ENCODE measurements at places on chromosomes 1 and 21.

DNA sequence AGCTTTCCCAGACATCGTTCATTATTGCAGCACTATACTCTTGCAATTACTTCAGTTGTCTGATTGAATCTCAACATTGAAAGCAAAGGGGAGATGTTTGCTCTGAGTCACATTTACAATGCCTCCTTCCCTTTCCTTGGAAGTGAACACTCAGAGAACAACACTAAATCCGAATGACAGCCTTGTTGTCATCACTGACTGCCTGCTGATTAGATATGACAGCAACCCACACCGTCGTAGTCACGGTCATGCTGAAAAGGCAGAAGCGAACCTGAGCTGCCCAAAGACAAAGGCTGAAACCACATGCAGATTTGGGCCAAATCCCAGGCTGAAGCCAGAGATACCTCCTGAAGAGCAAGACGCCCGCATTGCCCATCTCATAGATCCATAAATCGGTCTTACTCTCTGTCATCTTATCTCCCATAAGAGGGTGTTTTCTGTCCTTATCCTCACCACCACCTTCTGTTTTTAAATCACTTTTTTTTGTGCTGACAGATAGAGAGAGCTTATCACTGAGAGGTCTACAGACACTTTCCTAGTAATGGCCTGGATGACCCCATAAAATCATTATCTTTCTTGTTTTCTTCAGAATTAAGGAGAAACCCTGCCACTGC lies 47.5 kb downstream of the TMCO4 start:
- no peak for DNase-seq

GRCh38 chr21:43866659-43867331 lies 1.8 kb downstream of the AGPAT3 start:
- no peak for DNase-seq

DNA sequence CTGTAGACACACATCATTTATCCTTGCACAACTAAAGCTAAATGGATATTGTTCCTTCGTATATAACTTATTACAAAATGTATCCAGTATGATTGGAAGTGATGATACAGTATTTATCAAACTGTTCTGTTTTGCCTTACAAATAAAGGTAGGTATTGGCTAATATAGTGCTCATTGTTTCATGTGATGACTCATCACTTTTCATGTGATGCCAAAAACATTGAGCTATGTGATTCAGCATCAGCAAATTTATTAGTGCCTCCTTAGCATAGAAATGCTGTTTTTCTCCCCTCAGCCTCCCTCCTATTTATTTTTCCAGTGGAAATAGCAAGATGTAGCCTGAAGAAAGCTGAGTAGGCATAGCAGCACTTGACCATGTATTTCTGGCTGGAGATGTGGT lies 228.6 kb upstream of the LYPLAL1 start:
- no peak for DNase-seq

- no peak for DNase-seq
Observed at GRCh38 chr21:34889320-34889675, 159.8 kb downstream of the RUNX1 start.

- DNase-seq: no peak
Observed at GRCh38 chr1:9278116-9278515, 14.6 kb upstream of the SPSB1 start.

DNA sequence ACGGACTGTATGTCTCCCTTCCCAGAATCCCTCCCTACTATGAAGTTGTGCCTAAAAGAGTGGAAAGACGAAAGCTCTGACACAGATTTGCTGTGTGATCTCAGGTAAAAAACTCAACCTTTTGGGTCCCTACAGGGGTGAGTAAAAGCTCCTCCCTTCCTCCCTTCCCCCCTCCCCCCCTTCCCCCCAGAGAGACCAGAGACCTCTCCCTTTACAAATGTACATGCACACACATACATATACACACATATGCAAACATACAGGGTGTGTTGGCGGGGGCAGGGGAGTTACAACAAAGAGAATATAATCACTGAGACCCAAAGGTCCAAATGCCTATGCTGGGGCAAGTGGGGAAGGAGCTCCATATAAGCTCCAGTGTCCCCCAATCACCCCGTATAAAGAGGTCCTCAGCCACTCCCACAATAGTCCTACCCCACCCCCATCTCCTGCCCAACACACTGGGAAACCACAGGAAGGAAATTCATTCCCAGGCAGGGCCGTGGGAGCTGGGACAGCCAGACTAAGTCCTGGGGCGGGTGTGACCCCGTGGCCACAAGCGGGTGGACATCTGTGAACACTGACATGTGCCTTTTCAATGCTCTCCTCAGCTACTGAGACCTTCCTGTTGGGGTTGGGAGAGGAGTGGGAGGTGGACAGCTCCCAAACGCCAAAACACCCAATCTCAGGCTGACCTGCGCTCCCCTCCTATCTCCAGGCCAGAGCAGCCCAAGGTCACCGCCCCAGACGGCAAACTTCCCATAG lies 2.0 kb downstream of the MEF2D start:
- DNase-seq: no peak

DNA sequence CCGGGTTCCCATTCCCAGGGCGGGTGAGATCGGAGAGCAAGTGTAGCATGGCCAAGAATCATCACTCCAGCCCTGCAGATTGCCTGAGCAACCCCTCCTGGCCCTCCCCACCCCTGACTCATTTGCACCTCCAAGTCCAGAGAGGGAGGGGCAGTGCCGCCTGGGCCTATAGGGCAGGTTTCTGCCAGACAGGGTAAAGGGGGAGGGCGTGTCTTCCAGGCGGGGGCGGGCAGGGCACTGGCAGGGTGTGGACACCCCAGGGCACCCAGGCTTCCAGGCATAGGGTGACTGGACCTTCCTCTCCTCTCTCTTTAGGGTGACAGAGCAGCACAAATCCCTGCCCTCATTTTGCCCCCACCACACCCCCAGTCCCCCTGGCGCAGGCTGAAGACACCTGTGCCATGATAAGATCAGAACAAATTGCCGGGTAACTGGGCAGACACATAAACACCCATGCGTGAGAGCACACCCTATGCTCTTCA lies 3.2 kb upstream of the CRYBG2 start:
- DNase-seq: no peak

DNA sequence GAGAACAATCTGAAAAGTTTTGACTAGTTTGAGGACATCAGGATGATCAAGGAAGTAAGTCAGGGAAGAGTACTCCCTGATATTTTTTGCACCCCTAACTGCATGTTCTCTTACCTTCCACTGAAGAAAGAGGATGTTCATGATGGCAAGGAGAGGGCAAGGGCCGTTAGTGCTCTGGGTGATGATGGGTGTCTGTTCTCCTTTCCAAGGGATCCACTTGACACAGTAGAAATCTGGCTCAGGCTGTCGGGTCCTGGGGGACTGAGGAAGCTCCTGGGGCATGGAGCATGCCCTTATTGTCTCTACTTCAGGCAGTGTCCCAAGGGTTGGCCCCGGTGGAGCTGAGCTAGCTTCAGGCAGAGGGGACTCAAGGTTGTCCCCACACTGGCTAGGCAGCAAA lies 4.7 kb downstream of the MINDY1 start:
- DNase-seq: no peak

DNA sequence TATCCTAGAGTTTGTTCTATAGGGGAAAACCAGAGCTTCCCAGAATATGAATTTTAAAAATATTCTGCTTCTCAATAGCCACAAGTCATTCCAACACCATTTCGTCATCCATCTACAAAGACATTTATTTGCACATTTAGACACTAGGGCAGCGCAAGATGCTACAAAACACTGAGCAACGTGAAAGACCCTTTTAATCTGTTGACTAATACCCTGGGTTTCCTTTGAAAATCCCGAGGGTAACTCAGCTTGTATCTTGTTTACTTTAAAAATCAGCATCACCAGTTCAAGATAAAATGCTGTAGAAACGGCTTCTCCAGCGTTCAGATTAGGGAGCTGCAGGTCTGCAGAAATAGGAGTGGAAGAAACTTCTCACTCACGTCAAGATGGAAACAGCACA lies 13.5 kb downstream of the PDPN start:
- no peak for DNase-seq

- no peak for DNase-seq
Observed at GRCh38 chr1:201715801-201716741, 112.9 kb upstream of the IPO9 start.

DNA sequence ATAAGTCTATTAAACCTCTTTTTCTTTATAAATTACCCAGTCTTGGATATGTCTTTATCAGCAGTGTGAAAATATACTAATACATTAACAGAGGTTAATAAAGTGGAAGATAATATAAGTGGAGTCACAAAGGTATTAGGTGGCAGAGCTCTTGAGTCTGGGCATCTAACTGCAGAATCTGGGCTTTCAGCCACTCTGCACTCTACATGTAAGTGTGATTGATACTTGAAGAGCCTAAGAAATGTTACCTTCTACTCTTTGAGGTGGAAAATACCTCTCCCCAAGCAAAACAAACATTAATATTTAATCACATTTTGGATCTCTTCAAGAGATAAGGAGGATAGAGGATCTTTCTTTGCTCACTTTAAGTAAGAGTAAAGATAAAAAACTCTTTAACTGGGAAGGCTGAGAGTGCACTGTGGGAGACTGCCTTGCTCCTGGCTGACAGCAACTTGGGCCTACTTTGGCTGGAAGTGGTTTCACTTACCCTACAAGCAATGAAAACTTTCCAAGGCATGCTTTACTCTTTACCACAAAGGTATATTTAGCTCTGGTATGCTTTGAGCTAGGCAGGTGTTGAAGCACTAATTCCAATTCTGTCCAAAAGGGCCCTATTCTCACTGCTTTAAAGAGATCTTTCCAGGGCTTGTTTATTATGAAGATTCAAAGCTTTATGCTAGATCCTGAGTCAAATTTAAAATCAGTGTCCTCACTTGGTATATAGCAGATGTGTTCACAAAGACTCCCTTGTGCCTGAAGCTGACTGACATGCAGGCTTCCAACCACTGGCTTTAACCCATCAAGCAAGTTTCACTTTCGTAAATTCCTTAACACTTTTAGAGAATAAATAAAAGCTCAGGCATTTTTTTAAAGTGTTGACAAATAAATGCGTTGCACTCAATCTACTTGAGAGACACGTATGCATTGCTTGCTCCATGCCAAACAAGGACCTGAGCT lies 245.3 kb upstream of the ZP4 start:
- no peak for DNase-seq

GRCh38 chr1:225508538-225509375 lies 80.9 kb upstream of the LBR start:
- DNase-seq: no peak
